ENCODE measurements at places on chromosomes 5 and 9. TPM values are rescaled to one million over a fixed set of nuclear protein-coding genes. Genes with fewer than 3 reads are reported as not detected.

The C6 gene
- not detected for total RNA-seq

The GGTA1 gene
- 6.3 TPM for total RNA-seq

The PCDHGB3 gene
- 3.1 TPM for total RNA-seq

The CAPSL gene
- not detected for total RNA-seq

The RNF180 gene
- total RNA-seq, result 2.6 TPM

The LRRC70 gene
- total RNA-seq, result 5.7 TPM

The PCDHA9 gene
- 0.52 TPM for total RNA-seq

The WDR38 gene
- not detected for total RNA-seq

The OR1L8 gene
- total RNA-seq, result not detected

The PCSK1 gene
- total RNA-seq, result not detected

The HTR1A gene
- not detected for total RNA-seq

The FOXD1 gene
- 0.52 TPM for total RNA-seq

The STK32A gene
- 1.0 TPM for total RNA-seq

The EQTN gene
- not detected for total RNA-seq

The C5orf58 gene
- total RNA-seq, result not detected

The ZFR gene
- 67.8 TPM for total RNA-seq

The FBXL7 gene
- 3.7 TPM for total RNA-seq

The WWC1 gene
- 0.52 TPM for total RNA-seq

The GABRG2 gene
- not detected for total RNA-seq

The WNT8A gene
- not detected for total RNA-seq

The PCDHGA6 gene
- 4.2 TPM for total RNA-seq

The SURF1 gene
- total RNA-seq, result 24.5 TPM

The EDIL3 gene
- 14.1 TPM for total RNA-seq

The TAF11L10 gene
- total RNA-seq, result not detected

The PDZD2 gene
- total RNA-seq, result 2.6 TPM

The RNF130 gene
- total RNA-seq, result 19.8 TPM

The SLC34A1 gene
- total RNA-seq, result not detected

Measured in skeletal muscle tissue (tissue), 5 donors.